ENCODE measurements at places on chromosomes 2 and 18.

- DNase-seq: no peak
Measured at GRCh38 chr18:24877546-24877945, 417.1 kb downstream of the HRH4 start.

DNA sequence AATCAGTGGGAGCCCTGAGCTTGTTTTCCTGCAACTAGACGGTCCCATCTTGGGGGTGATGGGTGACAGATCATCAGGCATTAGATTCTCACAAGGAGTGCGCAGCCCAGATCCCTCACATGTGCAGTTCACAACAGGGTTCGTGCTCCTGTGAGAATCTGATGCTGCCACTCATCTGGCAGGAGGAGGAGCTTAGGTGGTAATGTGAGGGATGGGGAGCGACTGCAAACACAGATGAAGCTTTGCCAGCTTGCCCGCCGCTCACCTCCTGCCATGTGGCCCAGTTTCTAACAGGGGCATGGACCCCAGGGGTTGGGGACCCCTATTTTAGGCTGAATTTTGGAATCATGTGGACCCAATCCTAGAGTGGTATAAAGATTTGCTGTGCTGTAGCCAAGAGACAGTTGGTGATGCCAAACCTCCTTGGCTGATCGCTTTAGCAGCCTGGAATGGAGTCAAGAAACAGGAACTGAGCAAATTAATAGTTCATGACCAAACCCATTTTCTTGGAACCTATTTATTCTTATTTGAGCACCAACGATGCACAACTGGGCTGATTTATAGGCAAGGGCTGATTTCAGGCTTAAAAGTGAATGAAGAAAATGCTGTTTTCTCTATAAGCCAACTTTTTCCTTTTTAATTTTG is 25.7 kb downstream of the LPIN1 start:
- no peak for DNase-seq

DNA sequence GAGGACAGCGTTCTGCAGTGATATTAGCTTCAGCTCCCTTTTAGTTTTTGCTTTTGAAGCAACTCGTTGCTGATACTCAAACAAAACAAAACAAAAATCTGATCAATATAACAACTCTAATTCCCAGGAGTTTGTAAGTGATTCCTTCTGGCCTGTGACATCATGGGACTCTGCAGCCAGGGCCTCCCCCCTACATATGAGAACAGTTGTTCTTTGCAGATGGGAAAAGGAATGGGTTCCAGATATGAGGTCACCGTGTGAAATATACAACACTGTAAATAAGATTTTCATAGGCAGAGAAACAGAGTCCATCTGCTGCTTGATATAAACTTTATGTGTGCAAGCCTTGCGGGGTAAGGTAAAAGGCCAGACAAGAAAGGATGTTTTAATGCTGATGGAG is 56.7 kb downstream of the DIS3L2 start:
- no peak for DNase-seq

- DNase-seq: no peak
Measured at GRCh38 chr2:95010126-95010525, 15.4 kb upstream of the MAL start.

Data from adrenal gland (tissue), 19 donors.